ENCODE measurements at places on chromosomes 7 and 10.

GRCh38 chr7:51374936-51375335 lies 58.3 kb upstream of the COBL start:
- DNase-seq: no peak

GRCh38 chr7:41051535-41051934 lies 651.4 kb downstream of the INHBA start:
- DNase-seq: peak; percentile 77

DNA sequence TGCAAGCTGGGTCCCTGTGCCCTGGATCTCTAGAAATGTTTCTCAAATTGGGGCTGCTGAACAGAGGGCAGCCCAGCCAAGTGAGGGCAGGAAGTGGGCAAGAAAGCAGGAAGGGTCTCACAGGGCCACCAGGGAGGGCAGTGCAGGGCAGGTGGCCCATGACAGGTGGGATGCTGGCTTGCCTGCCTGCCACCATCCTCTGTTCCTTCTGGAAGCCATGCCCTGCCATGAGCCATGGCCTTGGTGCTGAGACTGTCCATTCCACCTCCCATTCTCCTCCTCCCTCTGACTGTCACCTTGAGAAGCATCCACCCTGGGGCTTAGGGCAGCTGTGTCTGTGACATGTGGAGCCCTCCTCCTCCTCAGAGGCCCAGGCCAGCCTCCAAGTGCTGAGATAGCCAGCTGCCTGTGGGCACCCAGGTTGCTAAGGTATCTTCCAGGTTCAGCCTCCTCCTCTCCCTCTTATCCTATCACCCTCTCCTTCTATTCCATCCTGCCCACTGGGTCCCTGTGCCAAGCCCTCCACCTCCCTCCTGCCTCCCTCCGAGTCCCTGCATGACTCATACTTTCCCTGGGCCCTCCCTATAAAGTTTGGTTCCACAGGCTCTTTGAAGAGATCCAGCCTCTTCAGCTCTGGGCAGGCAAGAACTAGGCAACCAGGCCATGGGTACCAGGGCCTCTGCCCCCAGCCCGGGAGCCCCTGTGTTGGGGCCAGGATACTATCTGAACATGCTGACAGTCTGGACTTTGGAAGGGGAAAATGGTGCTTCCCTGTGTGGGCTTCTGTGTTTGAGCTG lies 1.3 kb downstream of the VSIR start:
- no peak for DNase-seq

DNA sequence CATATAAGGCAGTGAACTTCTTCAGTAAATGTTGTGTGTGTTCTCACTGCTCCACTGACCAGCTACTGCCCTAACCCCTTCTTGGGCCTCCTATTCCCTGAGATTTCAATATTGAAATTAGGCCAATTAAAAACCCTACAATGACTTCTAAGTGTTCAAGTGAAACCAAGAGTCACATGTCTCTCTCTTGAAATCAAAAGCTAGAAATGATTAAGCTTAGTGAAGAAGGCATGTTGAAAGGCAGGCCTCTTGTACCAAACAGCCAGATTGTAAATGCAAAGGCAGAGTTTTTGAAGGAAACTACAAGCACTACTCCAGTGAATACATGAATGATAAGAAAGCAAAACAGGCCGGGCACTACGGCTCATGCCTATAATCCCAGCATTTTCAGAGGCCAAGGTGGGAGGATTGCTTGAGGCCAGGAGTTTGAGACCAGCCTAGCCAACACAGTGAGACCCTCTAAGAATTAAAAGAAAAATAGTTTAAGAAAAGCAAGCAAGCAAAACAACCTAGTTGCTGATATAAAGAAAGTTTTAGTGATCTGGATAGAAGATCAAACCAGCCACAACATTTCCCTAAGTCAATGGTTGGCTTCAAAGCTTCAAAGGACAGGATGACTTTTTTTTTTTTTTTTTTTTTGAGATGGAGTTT lies 22.3 kb downstream of the BRAF start:
- DNase-seq: no peak

- no peak for DNase-seq
These were observed 37.4 kb downstream of the TSPAN14 start for GRCh38 chr10:80491251-80492102.

GRCh38 chr10:36515319-36515718 lies 610.1 kb upstream of the ANKRD30A start:
- no peak for DNase-seq

DNA sequence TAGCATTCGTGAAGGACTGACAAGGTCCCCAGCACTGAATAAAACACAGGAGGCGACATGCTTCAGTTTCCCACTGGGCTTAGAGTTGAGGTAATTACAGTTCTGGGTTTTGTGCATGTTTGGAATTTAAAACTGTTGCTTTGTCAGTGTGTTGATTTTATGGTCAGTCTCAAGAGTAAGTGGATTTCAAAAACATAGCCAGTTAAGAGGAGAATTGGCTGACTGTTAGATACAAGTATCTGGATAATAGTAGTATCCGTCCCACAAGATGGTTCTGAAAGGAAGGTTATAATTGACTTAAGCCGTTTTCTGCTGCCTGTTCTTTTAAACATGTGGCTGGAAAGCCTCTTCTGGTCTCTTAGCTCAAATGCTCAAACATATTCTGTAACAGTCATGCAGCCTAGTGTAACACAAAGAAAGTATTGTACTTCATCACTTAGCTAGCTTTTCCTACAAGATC lies 170.9 kb downstream of the POLR1F start:
- no peak for DNase-seq

- no peak for DNase-seq
These were observed at the start of gene FOXI2 for GRCh38 chr10:127736915-127737562. FOXI2 (plus strand) TSS chr10:127737185; CDS start chr10:127737274, 89 bp downstream.

DNA sequence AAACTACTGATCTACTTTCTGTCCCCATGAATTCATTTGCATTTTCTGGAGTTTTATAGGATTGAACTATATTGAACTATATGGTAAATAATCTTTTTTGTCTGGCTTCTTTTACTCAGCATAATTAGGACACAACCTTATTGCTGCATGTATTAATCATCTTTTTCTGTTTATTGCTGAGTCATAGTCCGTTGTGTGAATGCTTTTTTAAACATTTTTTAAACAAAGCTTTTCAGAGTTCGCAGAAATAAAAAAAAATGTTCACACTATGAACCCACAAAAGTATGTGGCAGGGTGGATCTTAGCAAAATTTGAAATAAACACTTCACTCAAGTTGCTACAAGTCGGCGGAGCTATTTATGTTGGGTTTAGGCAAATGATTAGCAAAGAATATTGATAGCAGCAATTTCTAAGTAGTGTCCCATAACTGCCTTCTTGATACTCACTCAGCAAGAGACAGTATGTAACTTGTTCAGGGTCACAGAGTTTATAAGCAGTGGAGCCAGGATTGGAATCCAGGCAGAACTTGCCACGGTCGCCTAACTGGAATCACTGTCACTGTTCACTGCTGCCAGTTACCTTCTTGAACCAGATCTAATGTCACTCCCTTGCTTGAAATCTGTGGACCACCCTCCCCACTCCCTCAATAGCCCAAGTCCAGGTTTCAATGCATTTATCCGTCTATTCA lies 5.6 kb downstream of the CH25H start:
- DNase-seq: no peak

DNA sequence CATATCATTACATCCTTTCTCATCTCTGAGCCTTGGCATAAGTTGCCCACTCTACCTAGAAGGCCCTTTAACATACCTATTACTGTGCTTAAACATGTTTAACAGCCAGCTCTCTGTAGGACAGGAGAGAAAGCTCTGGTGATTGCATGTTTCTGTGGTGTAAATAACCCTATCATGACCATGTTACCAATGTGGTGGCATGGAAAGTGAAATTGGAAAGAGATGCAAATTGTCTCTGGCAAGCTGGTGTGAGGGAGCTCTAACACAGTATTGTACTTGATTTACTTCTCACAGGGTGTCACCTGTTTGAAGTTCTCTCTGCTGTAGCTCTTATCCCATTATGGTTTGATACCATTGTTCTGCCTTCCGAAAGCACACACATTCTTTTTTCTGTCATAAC lies 231.8 kb upstream of the DKK1 start:
- no peak for DNase-seq

GRCh38 chr10:52050429-52051047 lies 263.5 kb upstream of the DKK1 start:
- DNase-seq: no peak

- DNase-seq: no peak
These were observed 35.0 kb upstream of the CPXM2 start for GRCh38 chr10:123926401-123927264.

DNA sequence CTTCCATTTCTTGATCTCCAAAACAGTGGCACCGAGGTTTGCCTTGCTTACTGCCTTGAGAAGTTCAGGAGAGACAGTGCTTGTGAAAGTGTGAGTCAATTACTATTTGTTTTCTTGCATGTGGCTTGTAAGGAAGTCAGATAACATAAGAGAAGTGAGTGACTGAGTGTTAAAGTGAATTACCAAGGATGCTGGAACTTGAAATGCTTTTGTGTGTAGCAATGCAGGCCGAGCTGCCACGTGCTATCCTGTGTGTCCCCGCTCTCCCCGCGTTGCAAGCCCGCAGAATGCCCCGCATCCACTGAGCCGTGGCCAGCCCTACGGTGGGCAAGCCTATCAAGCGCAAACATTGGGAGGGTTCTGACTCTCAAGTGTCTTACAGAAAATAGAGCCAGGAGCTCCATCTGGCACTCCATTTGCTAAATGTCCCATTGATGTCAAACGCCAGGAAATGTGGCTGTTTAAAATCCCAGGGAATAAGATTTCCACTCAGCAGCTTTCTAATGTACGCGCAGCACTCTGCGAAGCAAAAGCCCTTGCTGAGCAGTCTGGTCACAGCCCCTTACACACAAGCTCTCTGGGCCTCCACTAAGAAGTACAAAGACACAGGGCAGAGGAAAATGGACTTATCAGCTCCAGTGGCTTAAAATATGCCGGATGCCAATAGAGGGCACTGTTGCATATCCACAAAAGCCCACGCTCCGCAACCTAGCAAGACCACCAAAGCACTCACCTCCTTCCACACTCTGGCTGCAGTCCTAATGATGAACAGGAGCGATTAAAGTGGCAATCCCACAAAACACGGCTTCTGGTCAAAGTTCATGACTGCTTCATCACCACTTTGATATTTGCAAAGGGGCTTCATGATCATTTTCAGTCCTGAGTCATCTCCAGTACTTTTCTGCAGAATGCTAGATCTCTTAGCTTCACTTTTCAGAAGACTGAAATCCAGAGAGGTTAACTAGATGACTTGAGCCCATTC lies 158.0 kb upstream of the ITGB1 start:
- peak; percentile 66 for DNase-seq

DNA sequence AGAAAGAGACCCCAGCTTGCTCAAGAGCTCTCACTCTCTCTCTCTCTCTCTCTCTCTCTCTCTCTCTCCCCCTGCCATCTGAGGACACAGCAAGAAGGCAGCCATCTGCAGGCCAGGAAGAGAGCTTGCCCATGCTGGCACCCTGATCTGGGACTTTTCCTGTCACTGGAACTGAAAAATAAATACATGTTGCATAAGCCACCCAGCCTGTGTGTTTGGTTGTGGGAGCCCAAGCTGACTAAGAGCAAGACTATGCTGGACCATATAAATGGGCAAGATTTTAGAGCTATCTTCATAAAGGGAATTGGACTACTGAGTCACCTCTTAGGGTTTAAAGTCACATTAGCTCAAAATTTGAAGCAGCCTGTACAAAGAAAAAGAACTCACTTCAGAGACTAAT lies 98.6 kb downstream of the SLC16A9 start:
- no peak for DNase-seq

GRCh38 chr10:14468726-14469125 lies 138.0 kb upstream of the FRMD4A start:
- no peak for DNase-seq

- DNase-seq: no peak
These were observed 12.4 kb upstream of the ZNF777 start for GRCh38 chr7:149473251-149473650.

DNA sequence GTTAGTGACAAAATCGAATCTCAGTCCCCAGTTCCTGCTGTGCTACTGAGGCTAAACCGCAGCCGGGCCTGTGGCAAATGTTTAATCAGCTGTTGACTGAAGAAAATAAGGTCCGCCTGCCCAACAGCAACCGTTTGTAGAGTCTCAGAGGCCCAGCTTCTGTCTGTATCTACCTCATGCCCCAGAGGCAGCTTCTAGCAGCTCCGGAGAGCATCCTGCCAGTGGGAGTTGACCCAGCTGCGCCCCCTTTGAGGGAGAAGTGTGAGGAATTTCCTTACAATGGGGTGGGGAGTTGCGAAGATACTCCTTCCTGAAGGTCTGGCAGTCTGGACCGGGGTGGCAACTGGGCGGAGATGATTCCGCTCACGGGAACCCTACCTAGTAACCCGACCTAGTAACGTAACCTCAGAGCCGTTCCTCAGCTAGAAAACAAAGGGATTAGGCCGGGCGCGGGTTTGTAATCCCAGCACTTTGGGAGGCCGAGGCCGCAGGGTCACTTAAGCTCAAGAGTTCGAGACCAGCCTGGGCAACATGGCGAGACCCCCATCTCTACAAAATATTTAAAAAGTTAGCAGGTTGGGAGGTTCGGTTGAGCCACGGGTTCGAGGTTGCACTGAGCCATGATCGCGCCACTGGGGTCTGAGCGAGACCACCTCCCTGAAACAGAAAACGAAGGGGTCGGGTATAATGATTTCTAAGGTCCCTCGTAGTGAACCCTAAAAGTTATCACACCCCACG lies 846 bp upstream of the ZNF775 start:
- DNase-seq: no peak

DNA sequence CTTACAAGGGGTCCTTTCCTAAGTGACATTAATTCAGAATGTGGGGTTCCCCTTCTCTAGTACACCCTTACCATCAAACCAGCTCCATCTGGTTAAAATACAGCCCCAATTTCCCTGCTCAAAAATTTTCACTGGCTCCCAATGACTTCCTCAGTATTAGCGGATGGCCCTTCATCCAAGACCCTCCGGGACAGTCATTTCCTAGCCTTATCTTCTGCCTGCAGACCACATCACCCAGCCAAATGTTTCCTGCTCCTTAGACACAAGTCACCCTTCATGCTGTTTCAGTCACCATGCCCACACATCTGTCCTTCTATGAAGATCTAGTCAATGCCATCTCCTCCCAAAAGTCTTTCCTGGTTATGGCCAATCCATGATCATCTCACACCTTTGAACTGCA lies 45.2 kb downstream of the PARD3 start:
- no peak for DNase-seq

DNA sequence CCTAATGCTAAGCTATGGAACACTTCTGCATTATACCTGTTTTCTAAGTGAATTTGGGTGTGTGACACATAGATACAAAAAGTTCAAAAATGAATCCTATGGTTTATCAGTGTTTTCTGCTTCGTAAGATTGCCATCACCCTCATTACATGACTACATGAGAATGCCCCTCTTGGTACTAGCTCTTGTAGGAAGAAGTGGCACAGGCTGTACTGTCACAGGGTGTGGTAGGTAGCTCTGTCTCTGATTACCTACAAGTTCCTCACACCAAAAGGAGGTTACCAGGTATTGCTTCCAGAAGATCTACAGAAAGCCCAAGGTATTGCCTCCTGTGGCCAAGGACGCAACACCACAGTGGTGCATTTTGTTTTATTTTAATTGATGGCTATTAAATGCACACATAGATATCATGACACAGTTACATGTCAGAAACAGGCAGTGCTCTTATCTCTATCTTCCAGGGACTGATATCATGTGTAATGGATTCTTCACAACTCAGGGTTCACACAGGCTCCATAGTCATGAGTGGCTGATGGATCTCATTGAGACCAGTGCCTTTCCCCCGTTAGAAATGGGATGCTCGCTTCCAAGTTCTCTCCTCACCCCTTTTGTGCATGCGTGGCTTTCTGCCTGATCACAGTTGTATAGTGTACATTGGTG lies 6.6 kb downstream of the OPTN start:
- no peak for DNase-seq

GRCh38 chr7:142968229-142968628 lies 6.1 kb upstream of the KEL start:
- no peak for DNase-seq

Measured in right forelimb (tissue), 1 donor.